Midbrain (tissue), 1 donor: ENCODE measurements at places on chromosomes 12 and 14.

DNA sequence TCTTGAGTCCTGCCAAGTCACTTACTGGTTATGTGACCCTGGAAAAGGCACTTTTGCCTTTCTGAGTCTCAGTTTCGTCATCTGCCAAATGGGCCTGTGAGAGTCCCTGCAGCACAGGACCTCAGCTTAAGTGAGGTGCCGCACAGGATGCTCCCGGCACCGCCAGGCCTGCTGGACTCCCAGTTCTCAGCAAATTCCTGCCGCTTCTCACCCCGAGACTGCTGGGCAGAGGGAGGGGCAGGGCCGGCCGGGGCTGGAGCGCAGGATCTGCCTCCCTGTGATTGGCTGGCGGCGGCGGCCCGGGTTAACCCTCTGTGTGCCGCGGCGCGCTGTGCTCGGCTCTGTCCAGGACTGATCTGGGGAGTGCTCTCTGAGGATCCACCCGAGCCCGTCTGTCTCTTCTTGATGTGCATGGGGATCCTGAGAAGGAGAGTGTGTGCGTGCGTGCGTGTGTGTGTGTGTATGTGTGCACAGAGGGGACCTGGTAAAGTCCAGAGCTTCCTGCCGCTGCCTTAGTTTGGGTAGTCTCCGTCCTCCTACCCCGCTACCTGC, 8.6 kb downstream of the SETD1B start:
- peak; percentile 39 for DNase-seq

- DNase-seq, result no peak
Observed at GRCh38 chr12:79415746-79416435, 274.9 kb downstream of the PAWR start.

- no peak for DNase-seq
Observed at GRCh38 chr12:122283680-122284079, 17.4 kb upstream of the VPS33A start.

GRCh38 chr12:130651188-130651959, 64.7 kb downstream of the RIMBP2 start:
- no peak for DNase-seq

DNA sequence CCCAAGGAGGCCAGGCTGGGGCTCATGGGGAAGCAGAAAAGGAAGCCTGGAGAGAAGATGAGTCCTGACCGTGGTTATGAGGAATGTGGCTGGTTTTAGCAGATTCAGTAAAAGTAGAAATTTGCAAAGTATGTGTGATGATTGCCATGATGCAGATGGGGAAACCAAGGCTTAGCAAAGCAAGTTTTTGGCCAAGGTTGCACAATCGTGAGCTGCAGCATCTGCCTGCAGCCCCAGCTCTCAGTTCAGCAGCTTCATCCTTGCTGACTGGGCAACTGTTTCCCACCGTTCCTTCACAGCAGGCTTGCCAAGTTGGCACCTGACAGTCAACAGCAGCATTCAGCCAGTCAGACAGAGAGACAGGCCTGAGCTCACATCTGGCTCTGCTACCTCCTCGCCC, 656.7 kb downstream of the MED13L start:
- no peak for DNase-seq

DNA sequence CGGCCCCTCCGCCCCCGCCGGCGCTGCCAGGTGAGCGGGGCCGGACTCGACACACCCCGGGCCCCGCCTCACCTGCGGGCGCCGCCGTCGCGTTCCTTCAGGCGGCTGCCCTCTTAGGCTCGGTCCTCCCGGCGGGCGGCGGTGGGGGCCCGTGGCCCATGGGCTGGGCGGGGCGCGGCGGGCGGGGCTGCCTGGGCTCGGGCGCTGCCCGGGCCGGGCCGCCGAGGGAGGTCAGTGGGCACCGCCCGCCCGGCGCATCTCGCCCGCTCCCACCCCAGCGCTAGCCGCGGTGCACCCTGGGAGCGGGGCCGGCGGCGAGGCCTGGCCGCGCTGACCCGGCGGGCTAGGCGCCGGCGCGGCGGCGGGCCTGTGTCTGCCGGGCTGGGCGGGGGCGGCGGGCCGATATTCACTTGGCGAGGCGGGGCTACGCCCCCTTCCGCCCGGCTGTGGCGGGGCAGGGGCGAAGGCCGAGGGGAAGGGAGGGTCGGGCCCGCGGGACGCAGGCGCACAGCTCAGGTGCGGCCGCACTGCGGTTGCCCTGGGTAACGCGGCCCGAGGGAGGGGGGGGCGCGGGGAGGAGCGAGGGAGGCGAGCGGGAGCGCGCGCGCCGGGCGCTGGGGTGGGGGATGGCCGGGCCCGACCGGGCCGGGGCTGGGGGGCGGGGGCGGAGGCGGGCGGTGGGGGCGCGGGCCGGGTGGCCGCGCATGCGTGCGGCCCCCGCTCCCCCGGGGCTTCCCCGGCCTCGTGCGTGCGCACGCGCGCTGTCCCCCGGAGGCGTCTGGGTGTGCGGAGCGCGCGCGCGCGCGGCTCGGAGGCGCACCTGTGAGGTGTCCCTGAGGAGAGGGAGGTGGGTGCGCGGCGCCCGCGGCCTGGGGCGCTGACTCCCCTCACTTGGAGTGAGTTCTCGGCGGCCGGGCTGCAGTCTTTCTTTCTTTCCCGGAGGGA, at the start of the genes CCDC92 and ZNF664:
TSS of gene CCDC92 (minus strand) at position 375 of the 945 bp plus-strand sequence. CDS start 28,526 bp downstream, outside the sequence.
TSS of gene ZNF664 (plus strand) at position 759 of the 945 bp plus-strand sequence. CDS start 38,930 bp downstream, outside the sequence.
- peak; percentile 91 for DNase-seq
